ENCODE measurements at places on chromosomes 6 and 20. TPM values are rescaled to one million over a fixed set of nuclear protein-coding genes. Genes with fewer than 3 reads are reported as not detected.
A peak's percentile ranks its signal among the peaks of the same experiment; 100 is the strongest.

DNA sequence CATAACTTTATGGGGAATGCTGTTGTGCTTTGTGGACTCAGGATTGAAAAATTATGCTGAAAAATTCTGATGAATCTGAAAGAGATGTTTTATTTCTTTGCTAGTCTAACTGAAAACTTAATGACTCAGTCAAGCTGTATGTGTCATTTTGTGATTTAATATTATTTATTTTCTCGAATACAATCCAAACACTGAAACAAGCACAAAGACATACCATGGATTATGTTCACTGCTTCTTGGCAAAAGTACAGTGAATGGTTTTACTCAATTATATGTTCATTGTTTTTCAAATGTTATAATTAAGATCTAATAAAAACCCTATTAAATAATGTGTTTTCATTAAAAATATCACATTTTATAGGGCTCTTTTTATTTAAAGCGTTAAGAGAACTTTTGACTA, 330.6 kb upstream of the EPHA7 start:
- no peak for DNase-seq

The TSHZ2 gene
- total RNA-seq: 0.23 TPM

- DNase-seq: no peak
These were observed 87.6 kb upstream of the EMILIN3 start for GRCh38 chr20:41454250-41454649.

- DNase-seq: no peak
These were observed 26.8 kb upstream of the UBE2J1 start for GRCh38 chr6:89379281-89379680.

GRCh38 chr6:139271056-139271455, 20.7 kb downstream of the TXLNB start:
- no peak for DNase-seq

DNA sequence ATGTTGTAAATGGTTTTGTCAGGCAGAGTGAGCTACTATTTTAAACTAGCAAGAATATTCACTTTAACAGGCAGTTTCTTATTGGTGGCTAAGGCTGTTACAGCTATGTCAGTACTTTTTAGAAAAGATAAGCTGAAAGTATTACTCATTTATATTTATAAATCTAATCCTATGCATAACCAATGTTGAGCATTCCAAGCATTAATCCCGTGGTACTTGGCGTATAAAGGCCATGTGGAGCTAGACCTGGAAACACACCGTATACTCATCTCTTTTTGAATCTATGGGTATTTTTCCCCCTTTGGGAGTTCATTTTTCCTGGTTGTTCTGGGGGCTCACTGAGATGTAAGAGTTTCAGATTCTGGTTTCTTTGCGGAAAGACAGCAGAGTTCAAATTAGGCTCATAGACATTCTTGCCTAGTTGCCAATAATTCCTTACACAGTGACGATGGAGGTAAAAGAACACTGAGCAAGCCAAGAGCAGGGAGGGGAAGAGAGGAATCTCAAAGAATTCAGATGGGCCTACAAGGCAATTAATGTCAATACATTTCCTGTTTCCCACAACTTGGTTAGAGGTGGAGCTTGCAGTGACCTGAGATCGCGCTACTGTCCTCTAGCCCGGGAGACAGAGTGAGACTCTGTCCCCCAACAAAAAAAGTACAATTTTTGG, 211.5 kb downstream of the SOX4 start:
- no peak for DNase-seq

- DNase-seq: no peak
These were observed 46.3 kb upstream of the NHSL1 start for GRCh38 chr6:138545621-138545980.

DNA sequence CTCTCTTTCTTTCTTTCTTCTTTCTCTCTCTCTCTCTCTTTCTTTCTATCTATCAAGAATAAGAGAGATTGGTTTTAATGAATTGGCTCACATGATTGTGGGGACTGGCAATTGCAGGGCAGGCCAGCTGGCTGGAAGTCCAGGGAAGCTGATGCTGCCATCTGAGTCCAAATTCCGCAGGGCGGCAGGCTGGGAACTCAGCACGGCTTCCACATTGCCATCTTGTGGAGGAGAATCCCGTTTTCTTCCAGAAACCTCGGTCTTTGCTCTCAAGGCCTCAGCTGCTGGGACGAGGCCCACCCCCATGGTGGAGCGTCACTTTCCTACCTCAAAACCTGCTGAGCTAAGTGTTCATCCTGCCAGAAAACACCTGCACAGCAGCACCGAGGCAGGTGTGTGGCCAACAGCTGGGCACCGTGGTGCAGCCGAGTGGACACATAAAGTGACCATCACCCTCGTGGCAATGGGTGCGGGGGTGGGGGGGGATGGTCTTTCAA, 58.8 kb upstream of the SLCO4A1 start:
- no peak for DNase-seq

The MAFB gene
- 0.03 TPM for total RNA-seq

The NRN1 gene
- not detected for total RNA-seq

DNA sequence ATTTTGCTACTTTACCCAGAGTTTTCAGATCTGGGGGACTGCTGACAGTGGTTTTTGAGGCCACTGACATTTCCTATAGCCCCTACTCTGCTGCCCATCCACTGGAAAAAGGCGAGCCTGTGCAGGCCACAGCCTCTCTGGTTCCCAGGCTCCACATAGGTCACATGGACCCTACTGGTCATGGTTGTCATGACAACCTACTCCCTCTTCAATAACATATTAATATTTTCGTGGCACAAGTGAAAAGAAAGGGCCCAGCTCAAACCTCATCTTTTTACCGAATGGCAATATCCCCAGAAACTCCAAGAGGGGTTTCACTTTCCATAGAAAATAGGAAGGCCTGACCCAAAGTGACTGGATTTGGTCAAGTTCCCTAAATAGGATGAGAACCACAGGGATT, 11.0 kb upstream of the FOXO3 start:
- DNase-seq: no peak

DNA sequence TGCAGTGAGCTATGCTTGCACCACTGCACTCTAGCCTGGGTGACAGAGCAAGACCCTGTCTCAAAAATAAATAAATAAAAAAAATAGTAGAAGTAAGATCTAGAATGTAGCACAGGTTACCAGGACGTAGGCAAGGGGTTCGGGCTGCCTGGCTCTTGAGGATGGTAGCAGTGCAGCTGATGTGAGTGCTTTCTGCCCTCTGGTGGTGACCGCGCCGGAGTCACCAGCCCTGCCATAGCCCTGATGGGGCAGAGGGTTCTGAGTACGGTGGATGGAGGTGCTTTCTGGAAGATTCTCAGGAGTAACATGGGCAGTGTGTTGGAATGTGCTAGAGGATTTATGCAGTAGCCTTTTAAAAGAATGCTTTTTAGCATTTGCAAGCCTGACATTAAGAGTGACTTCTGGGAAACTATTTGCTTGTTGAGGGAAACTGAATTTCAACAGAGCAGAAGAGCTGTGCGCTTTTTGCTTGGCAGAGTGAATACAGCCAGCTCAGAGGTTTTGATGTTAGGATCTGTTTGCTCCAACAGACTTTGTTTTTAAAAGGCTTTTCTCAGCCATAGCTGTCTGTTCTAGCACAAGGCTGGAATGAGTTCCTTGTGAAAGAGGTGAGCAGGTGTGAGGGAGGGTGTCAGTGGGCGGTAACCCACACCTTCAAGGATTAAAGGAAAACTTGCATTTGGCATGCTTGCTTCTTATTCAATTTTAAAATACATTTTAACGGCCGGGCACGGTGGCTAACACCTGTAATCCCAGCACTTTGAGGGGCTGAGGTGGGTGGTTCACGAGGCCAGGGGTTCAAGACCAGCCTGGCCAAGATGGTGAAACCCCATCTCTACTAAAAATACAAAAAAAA, 65.9 kb downstream of the PTPN1 start:
- peak; percentile 38 for DNase-seq

DNA sequence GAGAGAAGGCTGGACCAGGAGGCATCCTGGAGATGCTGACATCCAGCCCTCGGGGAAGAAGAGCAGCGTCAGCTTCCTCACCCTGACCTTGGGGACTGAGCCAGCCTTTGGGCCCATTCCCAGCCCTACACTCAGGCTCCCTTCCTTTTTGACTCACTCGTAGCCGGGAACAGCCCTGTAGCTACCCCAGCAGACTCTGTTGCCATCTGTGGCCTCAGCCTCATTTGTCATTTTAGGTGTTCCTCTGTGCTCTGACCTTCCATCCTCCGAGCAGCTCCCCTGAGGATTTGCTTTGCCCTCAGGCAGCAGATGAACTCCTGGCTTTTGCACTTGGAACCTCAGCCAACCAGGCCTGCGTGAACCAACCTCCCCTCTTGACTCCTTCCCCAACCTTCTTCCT, 67.5 kb downstream of the ELOVL2 start:
- DNase-seq: no peak

GRCh38 chr6:11275598-11275997, 43.1 kb upstream of the NEDD9 start:
- peak; percentile 88 for DNase-seq

DNA sequence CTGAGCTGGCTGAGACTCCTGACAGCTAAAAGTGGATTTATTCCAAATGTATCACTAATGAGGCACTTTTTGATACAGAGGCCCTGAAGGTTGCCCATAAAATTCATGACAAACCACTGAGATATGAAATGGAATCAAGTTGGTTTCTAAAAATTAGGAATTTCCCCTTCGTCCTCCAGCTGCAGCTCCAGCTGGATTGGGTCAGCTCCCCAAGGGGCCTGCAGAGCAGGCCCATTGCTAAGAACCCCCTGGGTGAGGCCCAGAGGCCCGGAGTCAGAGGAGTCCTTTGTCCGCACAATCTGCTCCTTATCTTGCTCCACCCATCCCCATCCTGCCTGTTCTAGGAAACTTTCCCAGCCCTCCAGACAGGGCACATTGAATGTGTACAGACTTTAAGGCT, 163.5 kb upstream of the TOP1 start:
- DNase-seq: no peak

GRCh38 chr20:12535316-12535715, 473.5 kb upstream of the SPTLC3 start:
- DNase-seq: no peak

DNA sequence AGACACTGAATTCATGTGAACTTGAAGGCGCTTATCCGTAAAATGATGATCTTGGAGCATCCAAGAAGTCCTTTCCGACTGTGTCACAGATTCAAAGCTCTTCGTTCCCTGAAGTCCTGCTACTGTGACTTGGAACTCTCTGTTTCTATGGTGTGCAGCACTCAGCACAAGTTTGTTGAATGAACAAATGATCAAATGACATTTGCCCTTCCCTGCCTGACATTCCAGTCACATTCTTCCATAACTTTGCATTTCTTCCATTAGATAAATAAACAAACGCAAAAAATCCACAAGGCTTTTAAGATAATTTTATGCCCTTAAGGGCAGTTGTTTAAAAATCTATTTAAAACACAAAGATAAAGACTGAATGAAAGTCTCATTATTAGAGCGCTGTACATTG, 39.9 kb downstream of the SGK1 start:
- DNase-seq: no peak

The GNAS gene
- 471 TPM for total RNA-seq

- DNase-seq: no peak
These were observed 133.2 kb downstream of the SLC16A10 start for GRCh38 chr6:111220383-111221031.

- DNase-seq: peak; percentile 92
These were observed 3.1 kb downstream of the MTCL3 start for GRCh38 chr6:127515794-127516661.

- DNase-seq: no peak
These were observed 5.0 kb downstream of the ANGPT4 start for GRCh38 chr20:910870-911770.

- DNase-seq: no peak
These were observed 164.1 kb upstream of the OLIG3 start for GRCh38 chr6:137658287-137658686.

The PSORS1C2 gene
- total RNA-seq: not detected

DNA sequence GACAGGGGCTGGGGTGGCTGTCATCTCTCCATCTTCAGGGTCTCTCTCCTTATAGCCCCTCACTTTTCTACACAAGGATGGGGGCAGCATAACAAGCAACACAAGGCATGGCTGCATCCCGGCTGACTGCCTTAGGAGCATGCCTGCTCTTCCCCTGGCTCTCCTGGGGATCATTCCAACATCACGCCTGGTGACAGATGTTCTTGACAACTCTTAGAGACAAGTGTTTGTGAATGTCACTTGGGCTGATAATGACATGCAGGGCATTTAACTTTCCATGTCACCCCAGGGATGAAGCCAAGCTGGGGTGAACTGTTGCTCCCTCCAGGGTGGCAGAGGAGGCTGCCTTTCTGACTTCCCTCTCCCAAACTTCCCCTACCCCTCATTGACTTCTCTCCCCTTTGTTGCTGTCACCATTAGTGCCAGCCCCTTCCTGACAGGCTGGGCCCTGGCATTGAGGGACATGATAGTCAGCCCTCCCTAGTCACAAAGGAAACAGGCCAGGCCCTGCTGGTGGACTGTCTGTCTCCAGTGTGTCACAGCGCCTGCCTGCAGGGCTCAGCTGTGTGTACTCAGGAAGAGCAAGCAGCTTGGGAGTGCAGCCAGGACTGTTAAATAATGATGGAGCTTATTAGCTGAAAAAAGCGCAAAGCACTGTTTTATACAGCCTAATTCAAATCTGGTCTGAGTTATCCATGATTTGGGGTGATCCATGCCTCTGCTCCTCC, 161.8 kb downstream of the LRFN2 start:
- no peak for DNase-seq

DNA sequence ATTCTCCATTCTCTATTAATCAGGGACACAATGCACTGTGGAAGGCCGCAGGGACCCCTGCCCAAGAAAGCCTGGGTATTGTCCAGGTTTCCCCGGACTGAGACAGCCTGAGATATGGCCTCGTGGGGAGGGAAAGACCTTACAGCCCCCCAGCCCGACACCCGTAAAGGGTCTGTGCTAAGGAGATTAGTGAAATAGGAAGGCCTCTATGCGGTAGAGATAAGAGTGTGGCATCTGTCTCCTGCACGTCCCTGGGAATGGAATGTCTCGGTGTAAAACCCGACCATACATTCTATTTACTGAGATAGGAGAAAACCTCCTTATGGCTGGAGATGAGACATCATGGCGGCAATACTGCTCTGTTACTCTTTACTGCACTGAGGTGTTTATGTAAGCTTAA, 15.7 kb upstream of the EIF2S2 start:
- no peak for DNase-seq

DNA sequence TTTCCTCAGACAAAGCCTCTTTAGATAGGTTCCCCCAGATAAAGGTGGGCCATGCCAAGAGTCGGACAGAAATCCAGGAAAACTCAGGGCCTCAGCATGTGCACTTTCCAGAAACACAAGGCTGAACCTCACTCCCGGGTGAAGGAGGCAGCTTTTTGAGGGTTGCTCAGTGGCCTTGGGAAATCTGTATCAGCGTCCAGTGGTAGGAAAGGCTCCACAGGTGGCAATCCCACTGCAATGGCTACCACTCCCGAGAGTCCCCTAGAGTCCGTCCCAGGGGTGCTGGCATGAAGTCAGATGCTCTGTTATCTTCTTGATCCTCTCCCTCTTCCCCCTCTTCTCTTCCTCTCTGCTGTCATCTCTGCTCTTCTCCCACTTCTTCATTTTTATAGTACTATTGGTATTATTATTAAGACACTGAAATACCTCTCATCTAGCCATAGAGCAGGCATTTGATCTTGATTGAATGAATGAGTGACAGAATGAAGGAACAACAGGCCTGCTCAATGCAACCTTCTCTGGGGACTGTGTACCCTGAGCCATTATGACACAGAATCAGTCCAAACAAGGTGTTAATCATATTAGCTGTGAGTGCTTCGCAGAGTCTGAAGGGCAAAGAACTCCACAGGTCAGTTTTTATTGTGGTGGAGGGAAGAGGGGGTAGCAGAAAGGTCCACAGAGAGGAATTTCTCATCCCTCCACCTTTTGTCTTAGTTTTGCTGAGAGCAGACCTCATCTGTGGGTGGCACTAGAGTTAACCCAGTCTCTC, 13.3 kb downstream of the SLC22A1 start:
- no peak for DNase-seq

The SYNGAP1 gene
- 0.14 TPM for total RNA-seq

GRCh38 chr6:86255973-86256372, 613.3 kb upstream of the SYNCRIP start:
- no peak for DNase-seq

Measured in Caki2 (cell line).